ENCODE measurements at places on chromosomes 2 and 18. TPM values are rescaled to one million over a fixed set of nuclear protein-coding genes. Genes with fewer than 3 reads are reported as not detected.

- DNase-seq = no peak
Measured at GRCh38 chr2:1299043-1299442, 114.2 kb upstream of the TPO start.

DNA sequence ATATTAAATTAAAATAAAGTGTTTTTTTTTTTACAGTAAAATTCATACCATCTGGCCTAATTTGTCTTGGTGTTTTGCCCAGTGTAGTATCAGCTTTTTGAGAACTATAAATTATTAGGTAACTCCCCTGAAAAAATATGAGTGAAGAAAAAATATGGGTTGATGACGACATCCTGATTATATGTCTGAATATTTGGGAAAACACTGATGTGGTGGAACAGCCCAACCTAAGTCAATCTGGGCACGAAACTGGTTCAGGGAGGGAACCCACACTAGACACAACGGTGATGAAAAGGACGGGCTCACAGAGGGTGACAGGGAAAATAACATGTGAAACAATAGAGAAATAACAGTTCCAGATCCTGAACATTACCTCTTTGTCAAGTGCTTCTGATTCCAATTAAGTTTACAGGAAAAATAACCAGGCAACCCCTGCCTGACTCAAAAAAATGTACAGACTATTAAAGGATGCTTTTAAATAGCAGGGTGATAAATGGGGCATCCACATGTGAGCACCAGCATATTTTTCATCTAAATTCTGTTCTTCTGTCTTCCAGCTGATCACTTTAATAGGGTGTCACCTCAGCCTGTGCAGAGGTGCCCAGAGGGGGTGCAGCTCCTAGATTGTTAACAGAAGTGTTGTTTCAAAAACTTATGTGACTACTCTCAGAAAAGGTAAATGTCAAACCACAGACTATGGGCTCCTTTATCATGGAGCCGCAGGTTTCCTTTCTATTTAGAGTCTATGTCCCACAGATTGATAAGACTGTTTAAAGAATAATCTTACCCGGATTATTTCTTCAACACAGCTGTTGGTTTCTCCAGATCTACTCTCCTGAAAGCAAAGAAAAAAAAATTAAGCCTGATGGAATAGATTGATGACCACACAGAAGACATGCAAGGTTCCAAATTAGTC lies 305.4 kb downstream of the AFF3 start:
- DNase-seq = no peak

GRCh38 chr2:37733251-37733650 lies 61.8 kb upstream of the CDC42EP3 start:
- DNase-seq = no peak

DNA sequence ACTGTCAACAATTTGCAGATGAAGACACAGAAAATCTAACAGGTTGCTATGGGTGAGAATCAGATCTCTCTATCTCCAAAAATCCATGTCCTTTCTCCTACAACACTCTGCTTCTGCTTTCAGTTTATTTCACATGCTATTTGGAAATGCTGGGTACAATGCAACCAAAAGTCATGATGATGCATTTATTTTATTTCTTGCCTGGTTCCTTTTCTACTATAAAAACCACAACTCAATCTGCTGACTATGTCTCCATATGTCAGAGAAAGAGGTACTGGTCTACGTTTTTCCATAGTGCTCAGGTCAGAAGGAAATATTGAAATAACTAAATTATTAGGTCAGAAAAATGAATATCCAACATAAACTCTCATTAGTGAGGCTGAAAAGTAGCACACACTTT lies 20.5 kb downstream of the RAD51AP2 start:
- no peak for DNase-seq

- DNase-seq = no peak
Measured at GRCh38 chr2:28375236-28375635, 17.4 kb upstream of the FOSL2 start.

DNA sequence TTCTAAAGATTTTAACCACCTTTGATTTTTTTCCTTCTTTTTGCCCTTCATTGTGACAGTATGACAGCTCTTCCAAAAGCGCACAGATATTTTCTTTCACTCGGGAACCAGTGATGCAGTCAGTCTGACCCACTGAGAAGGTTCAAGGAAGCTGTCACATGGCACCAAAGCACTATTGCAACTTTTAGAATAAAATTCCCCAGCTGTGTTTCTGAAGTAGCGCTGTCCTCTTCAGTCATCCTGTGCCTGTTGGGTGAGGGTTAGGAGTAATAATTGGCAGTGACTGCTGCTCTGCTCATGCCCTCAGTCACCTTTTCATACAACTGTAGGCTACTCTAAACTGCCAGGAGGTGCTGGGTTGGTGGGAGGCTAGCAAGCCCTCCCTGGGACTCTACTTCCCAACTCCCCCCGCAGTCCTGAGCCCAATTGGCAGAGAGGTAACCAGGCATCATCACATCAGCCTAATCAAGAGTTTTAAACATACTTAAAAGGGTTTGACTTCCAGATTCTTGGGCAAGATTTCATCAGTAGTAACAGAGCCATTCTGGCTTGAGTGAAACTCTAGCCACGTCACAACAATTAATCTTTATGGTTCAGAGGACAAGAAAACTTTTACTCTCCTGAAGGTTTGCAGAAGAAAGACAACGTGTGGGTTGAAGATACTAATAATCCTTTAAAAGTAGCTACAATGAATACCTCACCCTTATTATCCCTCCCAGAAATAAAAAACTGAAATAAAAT lies 473.3 kb downstream of the FBXO15 start:
- no peak for DNase-seq

- DNase-seq = no peak
Measured at GRCh38 chr2:102418421-102418961, 4.5 kb upstream of the IL18RAP start.

- no peak for DNase-seq
Measured at GRCh38 chr2:168233726-168234406, 13.5 kb downstream of the STK39 start.

DNA sequence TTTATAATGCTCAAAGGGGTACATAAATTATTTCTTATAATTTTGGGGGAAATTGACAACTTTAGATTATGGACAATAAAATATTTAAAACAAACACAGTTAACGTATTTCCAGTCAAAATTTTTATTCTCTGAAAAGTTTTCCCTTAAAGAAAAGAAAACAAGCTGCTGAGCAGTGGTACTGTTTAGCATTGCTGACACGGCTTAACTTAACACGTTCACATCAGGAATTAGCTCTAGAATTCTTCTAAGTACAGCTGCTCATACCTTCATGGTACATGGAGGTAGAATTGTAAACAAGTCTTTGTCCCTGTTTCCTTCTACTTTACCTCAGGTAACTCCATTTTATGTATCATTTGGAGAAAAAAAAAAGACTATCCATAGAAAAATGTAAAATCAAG lies 2.0 kb downstream of the SLC38A11 start:
- no peak for DNase-seq

DNA sequence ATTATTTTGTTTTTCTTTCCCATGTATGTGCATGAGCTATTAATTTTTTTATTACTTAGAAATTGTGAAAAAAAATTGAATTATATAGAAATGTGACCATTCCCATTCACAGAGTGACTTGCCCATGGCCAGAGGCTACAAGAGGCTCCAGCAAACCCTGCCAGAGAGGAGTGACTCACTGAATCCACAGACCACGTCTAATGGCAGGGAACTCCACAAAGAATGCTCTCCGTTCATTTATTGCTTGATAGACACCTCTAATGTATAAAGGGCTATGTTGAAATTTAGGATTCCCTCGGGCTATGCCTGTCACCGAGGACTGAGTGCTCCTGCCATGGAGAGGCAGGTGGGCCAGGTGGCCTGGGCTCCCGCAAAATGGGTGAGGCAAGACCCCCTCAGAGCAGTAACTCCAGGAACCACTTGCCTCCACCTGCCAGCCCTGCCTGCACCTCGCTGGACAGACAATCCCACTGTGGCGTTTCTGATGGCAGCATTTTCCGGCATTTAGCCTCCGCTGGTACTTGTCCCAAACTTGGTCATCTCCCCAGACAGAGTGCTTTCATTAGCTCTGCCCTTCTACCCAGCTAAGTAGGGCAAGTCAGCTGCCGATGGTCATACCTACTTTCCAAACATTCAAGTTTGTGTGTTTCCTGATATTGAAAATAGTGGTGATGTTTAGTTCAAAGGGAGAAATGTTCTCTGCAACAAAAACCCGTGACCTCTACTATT lies 200.3 kb downstream of the PRKCE start:
- DNase-seq = no peak

DNA sequence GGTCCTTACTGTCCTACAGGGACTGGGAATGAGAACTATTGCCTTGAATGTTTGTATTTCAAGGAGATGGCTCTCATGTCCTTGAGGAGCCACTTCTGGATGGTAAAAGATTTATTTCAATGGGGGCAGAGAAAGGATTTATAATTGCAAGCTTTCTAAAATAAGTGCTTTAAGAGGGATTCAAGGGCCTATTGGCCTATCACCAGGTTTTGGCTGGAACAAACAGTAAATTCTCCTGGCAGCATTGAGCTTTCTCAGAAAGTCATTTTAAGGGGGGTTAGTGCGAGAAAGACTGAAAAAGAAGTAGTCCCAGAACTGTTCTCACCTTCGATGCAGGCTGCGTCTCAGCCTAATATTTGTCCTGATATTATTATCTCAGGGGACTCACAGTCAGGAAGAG lies 29.8 kb downstream of the DPP10 start:
- DNase-seq = no peak

GRCh38 chr2:72991980-72992733 lies 74.8 kb downstream of the EMX1 start:
- DNase-seq = peak; percentile 46

GRCh38 chr2:127762846-127763245 lies 48.1 kb downstream of the WDR33 start:
- DNase-seq = no peak

GRCh38 chr2:203934711-203935438 lies 1.7 kb upstream of the ICOS start:
- DNase-seq = no peak

DNA sequence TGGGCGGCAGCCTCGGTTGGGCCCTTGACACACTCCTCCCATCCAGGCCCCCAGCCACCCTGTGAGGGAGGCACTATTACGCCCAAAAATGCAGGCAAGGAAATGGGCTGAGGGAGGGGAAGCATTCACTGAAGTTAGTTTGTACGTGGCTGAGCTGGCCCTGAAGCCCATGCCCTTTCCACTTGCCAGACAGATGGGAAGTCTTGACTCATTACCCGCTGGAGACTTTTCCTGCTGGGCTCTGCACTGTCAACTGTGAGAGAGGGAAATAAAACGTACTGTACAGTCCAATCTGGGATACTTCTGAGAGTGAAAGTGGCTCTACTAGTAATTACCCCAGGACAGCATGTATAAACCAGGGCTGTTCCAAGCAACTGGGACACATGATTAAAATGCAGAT lies 125.9 kb downstream of the MSH2 start:
- DNase-seq = no peak

DNA sequence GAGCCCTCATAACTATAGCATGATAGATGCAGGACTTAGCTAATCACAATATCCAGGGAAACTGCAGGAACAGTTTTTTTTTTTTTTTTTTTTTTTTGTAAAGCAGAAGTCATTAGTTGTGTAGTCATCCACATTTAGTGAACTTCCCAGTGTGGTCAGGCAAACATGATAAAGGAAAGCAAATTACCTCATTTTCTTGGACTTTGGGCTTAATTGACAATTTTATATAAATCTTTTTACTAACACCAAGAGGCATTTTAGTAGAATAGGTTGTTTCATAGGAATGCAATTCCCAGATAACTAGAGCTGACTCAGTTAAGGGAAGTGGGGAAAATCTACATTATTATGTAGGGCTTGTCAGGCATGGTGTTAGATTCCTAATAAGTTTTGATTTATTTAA lies 142.7 kb upstream of the GCFC2 start:
- no peak for DNase-seq

- no peak for DNase-seq
Measured at GRCh38 chr2:224036731-224037361, 2.2 kb downstream of the SERPINE2 start.

GRCh38 chr18:48402953-48403352 lies 6.2 kb downstream of the ZBTB7C start:
- DNase-seq = no peak

DNA sequence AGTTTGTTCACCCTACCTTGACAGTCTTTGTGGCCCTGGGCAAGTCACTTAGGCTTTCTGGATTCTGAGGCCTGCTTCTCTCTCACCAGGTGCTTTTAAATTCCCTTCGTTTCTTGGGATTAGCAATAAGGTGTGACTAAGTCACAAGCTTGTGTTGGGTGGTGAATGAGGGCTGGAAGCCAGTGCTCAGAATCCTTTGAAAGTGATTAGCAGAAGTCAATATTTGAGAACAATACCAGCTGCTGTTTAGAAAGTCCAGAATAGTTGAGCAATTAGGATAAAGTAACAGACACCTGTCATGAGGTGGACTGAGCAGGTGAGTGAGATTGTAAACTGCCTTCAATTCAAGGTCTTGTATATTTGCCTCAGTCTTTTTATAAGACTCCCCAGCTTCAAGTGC lies 19.3 kb upstream of the MGAT5 start:
- DNase-seq = no peak

- no peak for DNase-seq
Measured at GRCh38 chr2:107336526-107336925, 450.6 kb upstream of the ST6GAL2 start.

DNA sequence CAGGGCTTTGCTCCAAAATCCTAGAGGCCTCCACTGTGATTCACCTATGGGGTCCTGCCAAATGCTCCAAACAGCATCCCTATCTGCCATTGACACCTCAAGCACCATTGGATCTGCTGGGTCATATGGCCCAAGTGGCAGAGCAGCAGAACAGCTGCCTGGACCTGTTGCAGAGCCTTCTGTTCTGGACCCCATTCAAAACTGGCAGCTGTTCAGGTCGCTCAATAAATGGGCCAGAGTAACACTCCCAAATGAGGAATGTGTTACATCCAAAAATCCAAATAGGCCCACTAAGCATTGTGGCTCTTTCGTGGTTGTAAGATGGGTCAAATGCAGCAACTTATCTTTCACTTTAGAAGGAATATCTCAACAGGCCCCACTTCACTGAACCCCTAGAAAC lies 783.6 kb downstream of the DCDC2C start:
- DNase-seq = no peak

DNA sequence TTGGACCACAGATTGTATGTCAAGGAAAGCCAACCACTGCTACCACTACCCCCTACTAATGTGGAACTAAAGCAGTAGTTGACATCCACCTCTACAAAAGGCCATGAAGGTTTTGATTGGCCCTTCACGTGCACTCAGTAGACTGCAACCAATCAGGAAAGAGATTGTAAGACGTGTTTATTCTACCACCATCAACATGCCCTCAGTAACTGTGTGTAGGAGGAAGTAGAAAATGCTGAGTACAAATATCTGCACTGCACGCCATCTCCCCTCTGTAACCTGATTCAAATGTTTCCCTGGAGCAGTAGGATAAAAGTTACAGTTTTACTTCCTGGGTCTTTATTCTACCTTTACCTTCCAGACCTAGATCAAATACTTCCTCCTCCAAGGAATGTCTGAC lies 2.9 kb upstream of the CASP10 start:
- DNase-seq = no peak

- DNase-seq = no peak
Measured at GRCh38 chr18:59537579-59537978, 159.6 kb downstream of the CCBE1 start.

The HOXD12 gene
- not detected for total RNA-seq

The LRP2 gene
- total RNA-seq = not detected

The RAB6D gene
- total RNA-seq = not detected

The PCARE gene
- not detected for total RNA-seq

The ATF2 gene
- total RNA-seq = 53.4 TPM

The FAM124B gene
- 3.3 TPM for total RNA-seq

The CNRIP1 gene
- 27.6 TPM for total RNA-seq

The FNDC4 gene
- 11.7 TPM for total RNA-seq

The LOXHD1 gene
- total RNA-seq = 0.38 TPM

The PELI1 gene
- total RNA-seq = 29.7 TPM

The TSPYL6 gene
- total RNA-seq = not detected
